ENCODE measurements at places on chromosomes 5 and 9.

- no peak for DNase-seq
Measured at GRCh38 chr9:81002242-81002641, 687.1 kb downstream of the TLE1 start.

DNA sequence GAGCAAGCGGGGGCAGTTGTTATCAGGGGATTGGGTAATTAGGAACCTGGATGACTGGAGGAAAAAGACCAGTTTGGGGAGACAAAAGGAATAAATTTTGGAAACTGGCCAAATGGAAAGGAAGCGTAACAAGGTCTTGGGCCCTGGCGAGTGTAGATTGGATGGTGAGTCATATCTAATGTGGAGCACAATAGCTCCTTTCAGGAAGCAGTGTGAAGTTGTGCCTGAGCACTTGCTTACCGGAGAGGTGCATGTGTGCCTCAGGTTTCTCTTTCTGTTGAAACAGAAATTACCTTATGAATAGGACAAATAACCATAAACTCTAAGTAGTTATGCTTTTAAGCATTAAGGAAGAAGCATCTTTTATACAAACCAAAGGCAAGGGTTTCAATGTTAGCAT, 176.4 kb downstream of the KIF4B start:
- no peak for DNase-seq

DNA sequence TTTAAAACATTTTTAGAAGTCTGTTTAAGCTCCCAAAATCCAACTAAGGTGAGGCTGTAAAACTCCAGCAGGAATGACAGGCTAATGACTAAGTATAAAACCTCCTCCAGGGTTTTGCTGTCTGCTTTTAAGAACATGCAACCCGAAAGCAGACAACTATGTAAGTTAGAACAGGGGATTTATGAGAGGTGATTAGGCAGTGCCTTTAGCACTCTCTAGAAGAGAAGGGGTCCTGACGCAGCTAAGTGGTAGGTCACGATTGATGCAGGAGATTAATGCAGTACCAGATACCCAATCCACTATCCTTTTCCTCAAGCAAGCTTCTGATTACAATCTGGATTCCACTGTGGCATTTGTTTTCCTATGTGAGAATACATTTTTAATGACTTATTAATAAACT, 25.9 kb downstream of the HOMER1 start:
- no peak for DNase-seq

- DNase-seq = peak; percentile 29
Measured at GRCh38 chr5:10704949-10705621, 55.9 kb downstream of the DAP start.

DNA sequence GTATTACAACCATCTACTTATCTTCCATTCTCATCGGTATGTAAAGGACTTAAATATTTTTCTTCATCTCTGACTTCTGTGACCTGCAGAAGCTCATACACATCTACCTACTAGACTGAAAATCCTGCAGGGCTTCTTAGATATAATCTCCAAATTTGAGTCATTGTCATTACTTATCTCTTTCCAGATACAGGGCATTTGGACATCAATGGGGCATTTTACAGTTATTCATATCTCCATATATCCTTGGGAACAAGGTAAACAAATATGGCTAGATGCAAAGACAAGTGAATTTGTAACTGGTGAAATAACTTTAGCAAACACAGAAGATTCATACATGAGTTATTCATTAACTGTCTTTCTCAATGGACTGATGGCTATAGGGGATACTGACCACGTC, 37.7 kb upstream of the IL7R start:
- no peak for DNase-seq

GRCh38 chr5:14428302-14429081, 153.1 kb upstream of the OTULINL start:
- no peak for DNase-seq

DNA sequence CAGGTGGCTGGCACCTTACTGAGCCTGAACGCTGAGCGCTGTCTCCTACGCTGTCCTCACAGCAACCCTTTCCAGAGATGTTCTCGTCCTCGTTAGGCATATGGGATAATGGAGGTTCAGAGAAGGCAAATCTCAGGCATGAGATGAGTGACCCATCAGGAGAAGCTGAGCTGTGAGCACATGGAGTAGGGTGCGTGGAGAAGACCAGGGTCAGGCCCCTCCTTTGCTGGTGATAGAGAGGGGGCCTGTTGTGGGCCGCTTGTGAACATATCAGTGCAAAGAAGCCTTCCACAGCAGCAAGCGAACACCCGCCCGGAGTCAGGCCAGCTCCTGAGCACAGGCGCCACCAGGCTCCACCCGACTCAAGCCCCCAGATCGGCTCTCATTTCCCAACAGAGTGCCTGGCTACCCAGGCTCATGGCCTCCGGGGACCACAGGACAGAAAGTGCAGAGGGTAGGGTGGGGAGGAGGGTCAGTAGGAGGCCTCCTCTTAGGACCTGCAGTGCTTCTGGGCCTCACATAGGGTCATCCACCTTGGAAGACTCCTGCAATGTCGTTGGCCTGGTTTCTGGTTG, 15.0 kb upstream of the TIFAB start:
- no peak for DNase-seq

GRCh38 chr5:82785882-82786509, 291.2 kb downstream of the TMEM167A start:
- no peak for DNase-seq

DNA sequence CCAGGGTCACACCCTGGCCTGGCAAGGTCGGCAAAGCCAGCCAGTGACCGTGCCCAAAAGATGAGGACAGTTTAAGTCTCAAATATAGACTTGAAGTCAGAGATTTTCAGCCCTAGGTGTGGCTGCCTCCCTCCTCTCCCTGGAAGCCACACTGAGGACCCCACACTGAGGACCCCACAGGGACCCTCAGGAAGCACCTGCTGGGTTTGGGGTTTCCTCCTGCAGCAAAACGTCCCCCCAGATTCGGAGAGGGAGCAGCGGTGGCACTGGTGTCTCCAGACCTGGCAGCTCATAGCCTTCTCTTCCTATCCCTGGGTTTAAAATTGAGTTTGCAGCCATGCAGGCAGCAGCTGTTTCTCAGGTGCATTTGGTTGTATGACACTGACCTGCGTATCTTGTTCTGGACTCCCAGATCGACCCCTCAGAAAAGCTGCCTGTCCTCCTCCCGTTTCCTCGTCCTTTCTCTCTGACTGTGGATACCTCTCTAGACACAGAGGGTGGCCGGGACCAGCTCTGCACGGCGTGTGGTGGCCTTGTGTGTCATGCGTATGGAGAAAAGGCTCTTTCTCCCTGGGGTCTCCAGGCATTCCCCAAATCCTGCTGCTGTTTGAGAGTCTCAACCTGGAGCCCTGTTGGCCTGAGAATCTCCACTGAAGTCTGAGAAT, 36.6 kb downstream of the MRPL36 start:
- no peak for DNase-seq

DNA sequence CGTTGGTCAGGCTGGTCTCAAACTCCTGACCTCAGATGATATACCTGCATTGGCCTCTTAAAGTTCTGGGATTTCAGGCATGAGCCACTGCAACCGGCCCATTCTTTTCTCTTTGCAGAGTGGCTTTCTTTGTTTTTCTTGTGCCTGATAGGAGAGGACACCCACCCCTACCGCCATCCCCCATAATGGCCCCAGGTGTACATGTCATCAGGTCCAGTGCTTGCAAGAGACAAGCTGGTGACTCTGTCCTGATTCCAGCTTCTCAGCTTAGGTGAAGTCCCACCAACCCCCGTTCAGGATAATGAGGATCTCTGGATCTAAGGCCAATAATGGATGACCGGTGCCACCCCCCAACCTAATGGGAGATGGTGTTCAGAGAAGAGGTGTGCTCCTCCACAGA, 2.3 kb upstream of the AIF1L start:
- DNase-seq = no peak

DNA sequence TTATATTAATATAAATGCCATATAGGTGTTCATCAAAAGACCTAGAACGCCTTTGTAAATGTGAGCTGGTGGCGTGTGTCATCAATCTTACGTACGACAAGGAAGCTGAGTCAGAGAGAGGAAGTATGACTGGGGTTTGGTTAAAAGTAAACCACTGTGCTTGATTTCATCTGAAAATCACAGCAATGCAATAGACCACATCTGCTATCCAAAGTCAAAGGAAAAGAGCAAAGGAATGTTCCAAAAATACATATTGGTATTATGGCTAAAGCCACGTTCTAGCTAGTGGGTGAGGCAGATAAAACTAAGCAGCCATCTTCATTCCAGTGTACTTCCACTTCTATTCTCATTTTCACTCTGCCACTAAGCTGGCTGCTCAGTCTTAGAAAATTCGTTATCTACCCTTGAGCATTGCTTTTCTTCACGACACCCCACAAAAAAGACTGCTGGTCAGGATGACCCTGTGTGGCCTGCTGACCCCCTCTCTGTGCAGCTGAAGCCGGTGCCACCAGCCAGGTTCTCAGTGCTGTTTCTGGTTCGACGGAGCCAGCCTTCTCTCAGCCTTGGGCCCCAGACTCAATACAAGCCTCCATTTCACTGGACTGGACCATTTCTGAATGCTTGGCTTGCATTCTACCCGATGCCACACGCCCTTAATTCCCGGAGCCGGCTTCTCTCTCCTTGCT, 23.8 kb downstream of the SHC3 start:
- DNase-seq = peak; percentile 85

GRCh38 chr5:62969409-62970120, 390.9 kb downstream of the LRRC70 start:
- DNase-seq = no peak

- DNase-seq = no peak
Measured at GRCh38 chr5:124453221-124454051, 293.0 kb downstream of the ZNF608 start.

- no peak for DNase-seq
Measured at GRCh38 chr9:101849102-101849707, 110.8 kb upstream of the GRIN3A start.

- DNase-seq = no peak
Measured at GRCh38 chr9:82491604-82492003, 503.0 kb downstream of the SPATA31D1 start.

- no peak for DNase-seq
Measured at GRCh38 chr9:21560281-21560745, 78.2 kb upstream of the IFNE start.

DNA sequence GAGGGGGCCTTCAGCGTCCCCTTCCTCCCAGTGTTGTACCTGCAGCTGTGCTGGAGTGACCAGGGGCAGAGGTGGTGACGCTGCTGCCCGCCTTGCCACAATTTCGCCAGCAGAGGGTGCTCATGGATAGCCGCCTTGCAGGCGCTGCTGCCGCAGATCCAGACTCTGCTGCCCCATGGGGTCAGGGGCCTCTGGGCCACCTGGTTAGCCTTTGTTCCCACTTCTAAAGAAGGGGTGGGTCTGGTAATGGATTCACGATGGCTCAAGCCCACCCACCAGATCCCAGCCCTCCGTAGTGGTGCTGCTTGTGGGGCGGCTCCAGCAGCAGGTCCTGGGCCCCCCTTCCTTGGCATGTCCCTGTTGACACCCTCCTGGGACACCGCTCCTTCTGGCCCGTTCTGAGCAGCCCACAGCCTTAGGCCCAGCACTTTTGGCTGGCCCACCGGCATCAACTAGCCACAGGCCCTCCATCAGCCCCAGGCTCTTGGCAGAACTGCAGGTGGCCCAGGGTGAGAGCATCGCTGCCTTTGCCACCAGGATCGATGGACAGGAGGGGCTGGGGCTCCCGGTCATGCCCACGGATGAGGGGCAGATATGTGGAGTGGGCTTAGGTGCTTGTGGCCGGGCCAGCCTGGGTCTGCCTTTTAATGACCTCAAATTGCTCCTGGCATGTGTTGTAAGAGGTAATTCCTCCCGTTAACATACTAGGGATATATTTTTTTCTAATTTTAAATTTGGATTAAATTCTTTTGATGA, 57.2 kb downstream of the COL5A1 start:
- no peak for DNase-seq

DNA sequence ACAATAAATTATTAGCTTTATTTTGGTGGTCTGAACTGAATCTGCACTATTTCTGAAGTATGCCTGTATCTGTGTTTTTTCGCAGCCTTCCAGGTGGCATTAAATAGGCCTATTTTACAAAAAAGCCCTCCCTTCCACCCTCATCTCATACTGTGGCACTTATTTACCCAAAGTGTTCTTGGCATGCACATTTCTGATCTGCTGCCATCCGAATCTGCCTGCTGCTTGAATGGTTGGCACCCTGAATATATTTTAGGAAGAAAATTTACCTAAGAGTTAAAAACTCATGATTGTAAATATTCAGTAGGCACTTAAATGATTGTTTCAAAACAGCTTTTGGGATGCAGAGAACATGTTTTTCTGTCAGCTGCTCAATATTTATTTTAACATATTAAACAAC, 150.1 kb downstream of the SLC28A3 start:
- DNase-seq = no peak

DNA sequence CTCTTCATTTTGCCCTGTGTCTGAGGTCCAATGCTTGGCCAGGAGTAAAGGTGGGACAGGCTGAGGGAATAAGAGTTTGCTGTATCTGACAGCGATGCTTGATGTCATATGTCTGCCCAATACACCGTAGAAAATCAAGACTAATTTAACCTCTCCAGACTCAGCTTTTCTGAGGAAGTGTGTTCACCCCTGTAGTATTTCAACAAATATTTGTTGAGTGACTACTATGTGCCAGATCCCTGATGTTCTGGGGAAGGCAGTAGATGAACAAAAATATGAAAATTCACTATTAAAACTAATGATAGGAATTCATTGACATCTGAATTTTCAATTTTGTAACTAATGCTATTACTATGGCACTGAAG, 489.7 kb downstream of the EBF1 start:
- no peak for DNase-seq

GRCh38 chr5:174303437-174304045, 258.0 kb downstream of the NSG2 start:
- no peak for DNase-seq

- DNase-seq = no peak
Measured at GRCh38 chr9:36517131-36517530, 55.6 kb upstream of the MELK start.

DNA sequence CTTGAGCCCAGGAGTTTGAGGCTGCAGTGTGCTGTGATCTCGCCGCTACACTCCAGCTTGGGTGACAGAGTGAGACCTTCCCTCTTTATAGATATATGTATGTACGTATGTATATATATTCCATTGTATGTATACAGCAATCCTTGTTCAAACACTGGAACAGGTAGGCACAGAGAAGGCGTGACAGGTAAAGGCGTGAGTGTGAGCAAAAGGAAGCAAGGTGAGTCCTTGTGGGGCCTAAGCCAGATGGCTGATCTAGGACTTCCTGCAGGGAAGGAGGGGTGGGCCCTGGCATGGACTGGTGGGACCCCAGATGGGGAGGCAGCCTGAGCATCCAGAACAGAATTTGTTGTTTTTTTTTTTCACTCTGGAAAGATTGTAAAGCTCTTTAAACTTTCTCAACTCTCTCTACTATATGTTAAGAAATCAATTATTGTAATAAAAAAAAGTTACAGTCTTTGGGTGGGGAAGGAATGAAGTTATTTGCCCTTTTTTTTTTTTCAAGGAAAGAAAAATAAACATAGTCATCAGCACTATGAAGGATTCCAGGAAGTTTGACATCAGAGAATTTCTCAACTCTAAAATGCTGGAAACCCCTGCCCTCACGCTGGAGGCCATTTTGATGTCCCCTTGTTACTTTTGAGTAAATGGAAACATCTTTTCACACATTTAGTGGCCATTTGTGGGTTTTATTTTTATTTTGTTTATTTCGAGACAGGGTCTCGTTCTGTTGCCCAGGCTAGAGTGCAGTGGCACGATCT, 38.9 kb upstream of the STXBP1 start:
- DNase-seq = no peak

Measured in SW 1271 (cell line).